ENCODE measurements at places on chromosomes 3 and 15.

- no peak for DNase-seq
Observed at GRCh38 chr3:51637144-51637940, 33.7 kb upstream of the TEX264 start.

DNA sequence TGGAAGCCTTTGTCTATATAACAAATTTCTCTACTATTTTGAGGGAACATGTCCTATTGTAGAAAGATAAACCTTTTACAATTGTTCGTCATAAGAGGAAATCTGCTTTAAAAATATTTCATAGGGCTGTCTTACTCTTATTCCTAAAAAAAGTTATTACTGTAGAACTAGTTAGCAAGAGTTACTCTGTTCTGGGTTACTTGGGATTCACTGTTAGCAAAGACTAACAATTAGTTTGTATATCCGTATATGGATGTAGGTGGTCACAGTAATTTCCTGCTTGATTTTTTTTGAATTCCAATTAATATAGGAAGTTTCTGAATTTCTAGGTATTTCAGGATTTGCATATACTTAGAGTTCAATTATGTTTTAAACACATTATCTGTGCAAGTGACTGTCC, 413.5 kb downstream of the RBMS3 start:
- DNase-seq = no peak

GRCh38 chr15:71079208-71080044, 35.8 kb upstream of the THSD4 start:
- no peak for DNase-seq

- no peak for DNase-seq
Observed at GRCh38 chr15:88249220-88249619, 7.3 kb downstream of the NTRK3 start.

GRCh38 chr3:31041161-31041978, 146.9 kb upstream of the GADL1 start:
- DNase-seq = no peak

- DNase-seq = no peak
Observed at GRCh38 chr15:88987934-88988671, 74.9 kb upstream of the MFGE8 start.

DNA sequence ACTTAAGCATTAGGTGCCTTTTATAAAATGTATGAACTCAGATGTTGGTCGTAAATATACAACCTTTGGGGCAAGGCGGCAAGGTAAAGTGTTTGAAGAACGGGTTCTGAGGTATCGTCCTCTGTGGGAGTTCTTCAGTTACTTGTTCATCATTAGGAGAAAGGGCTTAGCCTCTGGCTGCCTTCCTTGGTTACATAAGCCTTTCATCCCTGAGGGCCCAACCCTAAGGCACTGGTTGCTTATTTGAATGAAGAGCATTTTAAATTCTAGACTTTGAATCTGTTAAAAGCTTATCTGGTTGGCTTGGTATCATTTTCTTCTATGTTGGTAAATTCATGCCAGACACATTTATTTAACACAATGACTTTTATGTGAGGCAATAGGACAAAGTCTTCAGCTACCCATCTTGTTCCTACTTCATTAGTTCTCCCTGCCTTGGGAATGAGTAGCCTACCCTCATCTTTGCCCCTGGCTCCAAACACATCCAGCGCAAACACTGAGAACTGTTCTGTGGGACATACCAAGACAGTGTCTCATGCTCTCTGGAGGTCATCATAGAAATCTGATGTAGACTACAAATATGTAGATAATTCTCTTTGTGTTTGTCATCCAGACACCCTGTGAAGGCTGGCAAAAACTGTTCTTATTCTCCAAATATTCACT, 12.4 kb upstream of the CCDC80 start:
- DNase-seq = no peak

DNA sequence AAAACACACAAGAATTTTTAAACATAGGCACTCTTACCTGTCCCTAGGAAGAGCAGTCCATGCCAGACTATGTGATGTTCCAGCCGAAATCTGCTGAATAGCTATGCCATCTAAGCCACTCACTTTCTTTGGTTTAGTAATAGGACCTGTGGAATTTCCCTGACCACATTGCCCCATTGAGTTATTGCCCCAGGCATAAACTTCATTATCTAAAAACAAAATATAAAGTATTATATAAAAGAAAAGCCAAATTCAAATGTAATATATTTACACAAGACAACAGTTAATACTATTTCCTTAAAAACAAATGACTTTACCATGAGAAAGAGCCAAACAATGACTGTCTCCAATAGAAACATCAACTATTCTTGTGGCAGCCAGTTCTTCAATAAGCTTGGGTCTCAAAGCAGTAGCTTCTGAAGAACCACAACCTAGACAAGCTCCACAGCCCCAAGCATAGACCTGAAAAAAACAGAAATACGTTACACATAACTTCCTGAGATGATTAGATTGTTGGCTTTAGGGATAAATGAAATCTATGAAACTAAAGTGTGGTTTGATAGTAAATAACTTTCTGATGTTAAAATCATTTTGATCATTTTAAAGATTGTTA, 84.3 kb downstream of the HERC1 start:
- DNase-seq = no peak

- DNase-seq = peak; percentile 42
Observed at GRCh38 chr3:39990532-39990931, 181.1 kb downstream of the MYRIP start.

DNA sequence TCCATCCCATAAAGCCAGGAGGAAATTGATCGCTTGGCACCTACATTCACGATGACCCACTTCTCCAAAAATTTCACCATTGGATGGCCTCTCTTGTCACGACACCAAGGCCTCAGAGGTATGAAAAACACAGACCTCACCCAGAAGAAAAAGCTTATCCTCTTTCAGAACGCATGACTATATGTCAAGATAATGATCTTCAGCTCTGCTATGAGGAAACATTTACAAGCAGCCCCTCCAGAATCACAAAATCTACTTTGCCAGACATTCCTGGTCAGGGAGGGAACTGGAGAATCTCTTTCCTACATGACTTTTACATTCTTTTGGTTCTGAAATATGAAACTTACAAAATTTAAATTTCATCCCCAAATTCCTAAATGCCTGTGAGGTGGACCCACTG, 122.7 kb downstream of the WNT5A start:
- DNase-seq = no peak

DNA sequence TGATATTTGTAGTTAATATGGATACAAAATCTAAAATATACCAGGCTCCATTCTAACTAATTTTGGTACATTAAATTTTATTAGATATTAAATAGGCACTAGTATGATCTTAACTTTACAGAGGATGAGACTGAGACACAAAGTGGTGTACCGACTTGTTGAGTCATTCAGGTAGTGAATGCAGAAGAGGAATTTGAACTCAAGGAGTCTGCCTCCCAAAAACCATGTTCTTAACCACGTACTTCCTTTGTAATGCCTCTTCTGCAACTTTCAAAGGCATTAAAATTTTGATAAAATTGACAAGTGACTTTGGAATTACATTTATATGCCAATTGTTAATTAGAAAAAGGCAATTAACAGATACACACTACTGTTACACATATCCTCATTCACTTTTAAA, 61.8 kb downstream of the ZBBX start:
- DNase-seq = no peak

DNA sequence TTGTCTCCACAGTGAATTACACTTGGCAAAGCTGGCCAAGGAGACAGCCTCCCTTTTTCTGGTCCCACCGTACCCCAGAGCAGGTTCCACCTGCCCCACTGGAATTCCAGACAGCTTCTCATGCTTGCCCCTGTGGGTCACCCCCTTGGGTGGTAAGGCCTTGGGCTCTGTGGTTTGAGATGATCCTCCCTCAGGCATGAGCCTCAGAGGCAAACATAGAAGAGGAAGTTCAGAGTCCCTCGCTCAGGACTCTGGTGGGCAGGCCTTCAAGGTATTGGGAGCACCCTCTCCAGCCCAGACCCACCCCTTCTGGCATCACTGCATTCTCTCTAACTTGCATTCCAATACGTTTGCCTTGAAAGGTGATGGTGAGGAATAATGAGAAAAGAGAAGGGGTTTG, 17.6 kb upstream of the UBA7 start:
- DNase-seq = no peak

DNA sequence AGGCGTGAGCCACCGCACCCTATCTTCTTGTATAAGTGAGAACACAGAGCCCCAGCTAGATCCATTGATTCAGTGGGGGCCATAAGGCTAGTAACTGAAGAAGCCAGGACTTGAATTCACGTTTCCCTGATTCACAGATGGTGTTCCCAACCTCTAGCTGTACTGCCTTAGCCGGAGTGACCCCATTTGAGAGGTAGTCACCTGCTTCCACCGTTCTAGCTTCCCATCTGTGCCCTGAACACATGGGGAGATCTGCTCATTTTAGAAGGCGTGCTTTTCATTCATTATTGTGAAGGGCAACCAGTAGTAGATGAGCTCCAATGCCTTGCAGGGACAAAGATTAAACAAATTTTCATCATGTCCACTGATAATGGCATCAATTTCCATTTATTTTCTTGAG, 365.7 kb upstream of the TPM1 start:
- DNase-seq = no peak

- no peak for DNase-seq
Observed at GRCh38 chr3:62073038-62073437, 300.3 kb downstream of the FEZF2 start.

DNA sequence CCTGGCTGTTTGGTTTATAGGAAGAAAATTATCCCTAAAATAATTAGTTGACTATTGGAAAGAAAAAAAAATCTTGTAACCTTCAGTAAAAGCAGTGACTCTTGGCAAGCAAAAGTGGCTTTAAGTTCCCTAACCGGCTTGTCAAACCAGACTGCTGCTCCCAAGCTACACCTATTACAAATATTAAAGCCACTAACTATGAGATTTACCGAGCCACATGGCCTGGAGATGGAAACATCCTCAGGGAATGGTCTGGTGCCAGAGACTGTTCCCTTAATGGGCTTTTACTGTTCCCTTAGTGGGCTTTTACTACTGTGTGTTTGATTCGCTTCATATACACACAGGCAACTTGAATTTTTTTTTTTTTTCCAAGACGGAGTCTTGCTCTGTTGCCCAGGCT, 35.9 kb upstream of the ZNF774 start:
- DNase-seq = no peak

All from activated CD4-positive, alpha-beta T cell treated with anti-CD3 and anti-CD28 coated beads for 36 hours (primary cell).